ENCODE measurements at places on chromosomes 7 and 10.
A peak's percentile ranks its signal among the peaks of the same experiment; 100 is the strongest.

DNA sequence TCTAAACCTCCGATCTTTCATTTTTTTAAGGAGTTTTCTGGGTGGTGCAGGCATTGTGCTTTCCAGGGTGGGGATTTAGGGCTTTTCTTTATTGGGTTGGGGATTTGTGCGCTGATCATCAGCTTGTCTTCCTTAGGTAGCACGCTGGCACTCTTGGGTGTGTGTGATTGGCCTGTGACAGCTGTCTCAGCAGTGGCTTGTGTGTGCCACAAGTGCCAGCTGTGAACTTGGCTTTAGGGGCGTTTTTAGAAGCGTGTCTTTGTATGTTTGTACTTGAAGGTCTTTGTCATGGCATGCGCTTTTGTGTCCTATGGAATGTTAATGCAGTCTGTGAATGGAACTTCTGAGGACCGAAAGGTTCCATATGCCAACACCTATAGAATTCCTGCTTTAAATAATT lies 788 bp downstream of the AKAP9 start:
- DNase-seq: peak; percentile 55

- DNase-seq: no peak
Measured at GRCh38 chr7:4386190-4386589, 295.9 kb upstream of the FOXK1 start.

DNA sequence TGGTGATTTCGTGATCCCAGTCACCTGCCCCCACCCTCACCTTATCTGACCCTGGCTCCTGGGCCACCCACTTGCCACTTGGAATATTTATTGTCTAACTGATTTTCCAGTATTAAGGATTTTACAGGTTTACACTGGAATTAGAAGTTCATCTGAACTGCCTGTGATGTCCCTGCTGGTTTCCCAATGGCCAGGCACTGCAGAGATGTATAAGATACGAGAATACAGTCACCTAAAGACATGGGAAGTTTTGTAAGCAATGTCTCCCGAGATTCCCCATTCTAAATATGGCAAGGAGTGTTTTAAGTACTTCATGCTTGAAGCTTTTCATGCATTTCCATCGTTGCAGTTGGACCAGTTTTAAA lies 592.7 kb downstream of the SDK1 start:
- no peak for DNase-seq

DNA sequence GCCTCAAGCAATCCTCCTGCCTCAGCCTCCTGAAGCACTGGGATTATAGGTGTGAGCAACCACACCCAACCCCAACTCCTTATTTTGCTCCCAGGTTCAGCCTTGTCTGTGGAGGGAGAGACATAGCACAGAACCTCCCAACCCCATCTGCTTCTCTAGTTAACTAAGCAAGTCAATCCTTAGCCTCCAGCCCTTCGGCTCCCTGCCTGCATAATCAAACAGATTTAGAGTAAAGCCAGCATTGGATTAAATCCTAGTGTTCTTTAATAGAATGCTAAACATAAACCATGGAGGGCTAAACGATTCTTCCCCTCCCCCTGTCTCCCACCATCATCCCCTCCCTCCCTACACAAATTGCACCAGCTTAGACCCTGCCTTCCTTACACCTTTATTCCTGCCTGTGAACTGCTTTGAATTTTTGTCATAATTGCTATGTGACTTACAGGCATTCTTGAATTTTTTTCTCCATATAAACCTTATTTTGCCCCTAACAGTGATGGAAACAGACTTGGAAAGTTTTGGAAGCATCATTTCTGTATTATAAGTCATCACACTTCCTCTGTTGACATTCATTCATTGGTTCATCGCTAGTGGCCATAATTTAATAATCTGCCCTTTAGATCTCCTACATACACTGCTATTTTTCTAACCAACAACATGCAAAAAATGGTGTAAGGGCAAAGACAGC lies 72.6 kb upstream of the TOMM7 start:
- no peak for DNase-seq

DNA sequence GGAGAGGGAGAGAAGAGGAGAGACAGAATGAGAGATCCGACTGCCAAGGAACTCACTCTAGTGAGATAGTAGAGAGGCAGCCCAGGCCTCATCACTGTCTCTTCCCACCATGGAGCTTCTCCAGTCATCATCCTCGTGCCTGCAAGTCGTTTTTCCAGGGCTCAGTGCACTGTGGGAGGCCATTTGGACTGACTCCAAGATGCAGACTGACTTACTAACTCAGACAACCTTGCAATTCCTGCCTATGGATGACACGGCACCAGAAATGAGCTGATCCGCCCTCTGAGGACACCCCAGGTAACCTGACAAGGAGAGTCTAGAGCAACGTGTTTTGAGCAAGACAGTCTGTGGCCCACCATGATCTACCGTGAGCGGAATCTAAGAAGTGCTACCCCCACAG lies 154.9 kb downstream of the GLI3 start:
- DNase-seq: no peak

DNA sequence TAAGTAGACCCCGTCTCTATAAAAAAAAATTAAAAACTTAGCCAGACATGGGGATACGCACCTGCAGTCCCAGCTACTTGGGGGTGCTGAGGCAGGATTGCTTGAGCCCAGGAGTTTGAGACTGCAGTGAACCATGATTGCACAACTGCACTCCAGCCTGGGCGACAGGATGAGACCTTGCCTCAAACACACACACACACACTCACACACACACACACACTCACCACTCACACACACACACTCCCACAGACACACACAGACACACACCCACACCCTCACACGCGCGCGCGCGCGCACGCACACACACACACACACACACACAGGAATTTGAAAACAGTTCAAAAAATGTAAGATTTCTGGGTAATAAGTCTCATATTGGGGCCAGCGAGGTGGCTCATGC lies 8.7 kb upstream of the GRIFIN start:
- no peak for DNase-seq

DNA sequence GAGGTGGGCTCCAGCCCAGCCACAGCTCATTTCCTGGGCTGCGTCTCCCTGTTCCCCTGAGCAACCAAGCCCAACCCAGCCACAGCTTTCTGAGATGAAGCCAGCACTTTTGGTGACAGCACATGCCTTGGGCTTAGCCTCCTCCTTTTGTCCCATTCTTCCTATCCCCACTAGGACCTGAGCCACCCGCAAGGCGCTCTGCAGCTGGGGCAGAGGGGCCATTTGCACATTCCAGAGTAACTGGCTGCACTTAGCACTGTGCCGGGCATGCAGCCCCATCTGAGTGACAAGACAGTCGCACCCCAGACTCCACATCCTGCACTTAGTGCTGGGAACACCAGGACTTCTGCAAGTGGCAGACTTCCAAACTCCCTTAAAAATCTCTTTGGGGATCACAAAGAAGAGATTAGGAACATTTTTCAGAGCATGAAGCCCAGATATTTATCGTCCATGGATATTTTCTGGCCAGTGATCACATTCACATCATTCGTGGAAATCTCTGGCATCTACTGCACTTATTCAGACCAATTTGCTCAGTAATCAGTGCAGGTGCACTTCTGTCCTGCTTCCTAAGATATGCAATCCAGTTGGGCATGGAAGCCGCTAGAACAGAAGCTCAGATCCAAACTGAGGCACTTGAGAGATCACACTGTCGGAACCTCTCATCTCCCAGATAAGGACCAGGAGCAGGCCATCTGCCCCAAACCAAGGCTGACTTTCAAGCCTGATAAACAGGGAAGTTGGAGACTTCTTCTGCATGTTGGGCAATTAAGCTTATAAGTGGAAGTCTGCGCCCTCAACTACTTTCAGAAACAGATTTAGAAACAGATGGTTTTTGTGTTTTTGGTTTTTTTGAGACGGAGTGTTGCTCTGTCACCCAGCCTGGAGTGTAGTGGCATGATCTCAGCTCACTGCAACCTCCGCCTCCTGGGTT lies 26.4 kb downstream of the CHST15 start:
- no peak for DNase-seq

All from CD4-positive, alpha-beta T cell treated with Interleukin-17A for 1 hour (primary cell).